ENCODE measurements at places on chromosomes 3 and 15.
A peak's percentile ranks its signal among the peaks of the same experiment; 100 is the strongest.

- no peak for DNase-seq
Measured at GRCh38 chr3:184968115-184968514, 156.1 kb downstream of the VPS8 start.

- DNase-seq: no peak
Measured at GRCh38 chr3:178669758-178670157, 133.5 kb downstream of the KCNMB2 start.

GRCh38 chr15:26639966-26640365, 132.9 kb downstream of the GABRB3 start:
- DNase-seq: no peak

DNA sequence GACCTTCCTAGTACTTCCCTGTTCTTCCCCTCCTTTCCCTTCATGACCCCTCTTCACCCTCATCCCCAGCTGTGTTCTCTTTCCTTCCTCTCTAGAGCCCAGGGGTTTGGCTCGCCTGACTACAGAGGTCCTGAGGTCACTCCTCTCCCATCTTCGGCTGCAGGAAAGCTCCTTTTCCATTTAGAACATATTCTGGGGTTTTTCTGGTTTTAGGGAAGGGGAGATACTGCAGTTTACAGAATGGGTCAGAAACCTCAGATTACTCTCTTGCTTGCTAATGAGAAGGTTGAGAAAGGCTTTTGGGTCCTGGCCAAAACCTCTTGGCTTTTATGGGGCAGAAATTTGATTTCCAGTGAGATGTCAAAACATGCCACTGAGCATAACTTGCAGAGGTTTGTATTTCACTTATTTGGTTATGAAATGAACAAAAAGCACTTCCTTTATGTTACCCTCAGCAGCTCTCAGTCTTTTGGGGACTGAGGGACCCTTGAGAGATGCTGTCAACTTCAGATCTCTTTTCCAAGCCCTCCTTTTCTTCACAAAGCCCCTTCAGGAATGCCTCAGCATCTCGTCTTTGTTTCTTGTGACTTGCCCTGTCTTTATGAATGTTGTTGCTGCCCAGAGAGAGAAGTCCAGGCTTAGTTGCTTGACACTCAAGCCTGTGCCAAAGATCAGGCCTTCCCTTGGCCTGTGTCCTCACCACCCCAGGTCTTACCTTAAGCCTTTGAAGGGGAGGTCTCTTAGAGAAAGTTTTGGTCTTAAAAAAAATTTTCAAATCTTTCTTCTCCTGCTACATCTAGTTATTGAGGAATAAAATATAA, 121.7 kb upstream of the TPM1 start:
- DNase-seq: no peak

DNA sequence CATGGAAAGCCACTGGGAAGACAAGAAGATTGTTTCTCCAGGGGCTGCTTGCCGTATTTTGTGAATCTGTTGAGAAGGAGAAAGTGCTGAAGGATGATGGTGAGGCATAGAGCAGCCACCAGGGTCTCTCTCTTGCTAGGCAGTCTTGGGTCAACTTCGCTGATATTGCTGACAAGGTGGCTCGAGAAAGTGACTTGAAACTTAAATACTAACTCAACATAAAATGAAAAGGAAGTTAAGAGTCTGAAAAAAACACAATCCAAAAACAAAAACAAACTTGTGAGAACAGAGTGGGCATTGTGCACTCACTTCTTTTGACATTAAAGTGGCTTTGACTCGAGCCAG, 90.1 kb downstream of the CHST2 start:
- DNase-seq: no peak

GRCh38 chr3:148955544-148956346, 35.6 kb upstream of the GYG1 start:
- DNase-seq: no peak

GRCh38 chr15:38217788-38218609, 34.6 kb upstream of the SPRED1 start:
- no peak for DNase-seq

- DNase-seq: no peak
Measured at GRCh38 chr3:136193278-136194054, 2.7 kb downstream of the MSL2 start.

DNA sequence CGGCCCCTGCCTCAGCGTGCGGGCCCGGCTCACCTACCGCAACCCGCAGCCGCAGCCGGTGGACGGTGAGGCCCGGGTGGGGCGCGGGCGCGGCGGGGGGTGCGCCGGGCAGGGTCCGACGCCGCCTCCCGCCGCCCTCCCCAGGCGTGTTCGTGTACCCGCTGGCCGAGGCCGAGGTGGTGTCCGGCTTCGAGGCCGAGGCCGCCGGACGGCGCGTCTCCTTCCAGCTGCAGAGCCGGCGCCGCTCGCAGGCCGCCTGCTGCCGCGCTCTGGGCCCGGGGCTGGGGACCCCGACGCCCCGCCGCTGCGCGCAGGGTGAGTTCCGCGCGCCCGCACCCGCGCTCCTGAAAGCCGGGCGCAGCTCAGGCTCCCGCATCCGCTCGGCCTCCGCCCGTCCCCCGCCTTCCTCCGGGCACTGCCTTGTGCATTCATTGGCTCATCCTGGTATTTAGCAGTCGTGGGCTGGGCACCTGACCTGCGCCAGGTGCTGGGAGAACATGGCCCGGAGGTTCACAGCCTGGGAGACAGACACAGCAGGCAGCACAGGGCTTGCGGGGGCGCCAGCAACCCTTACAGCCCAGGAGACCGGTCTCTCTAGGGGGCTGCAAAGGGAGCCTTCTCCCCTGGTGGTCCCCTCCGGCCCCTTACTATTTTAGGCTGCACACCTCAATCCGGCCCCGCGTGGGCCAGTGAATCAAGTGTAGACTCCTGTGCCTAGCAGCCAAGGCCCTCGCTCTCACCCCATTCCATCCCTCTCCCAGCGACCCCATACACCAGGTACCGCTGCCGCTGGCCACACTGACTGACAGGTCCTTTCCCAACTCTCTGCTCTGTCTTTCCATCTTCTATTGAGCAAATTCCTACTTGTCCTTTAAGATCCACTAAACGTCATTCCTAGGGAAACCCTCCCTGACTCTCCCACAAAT, 1.5 kb downstream of the VWA5B2 start:
- no peak for DNase-seq

- no peak for DNase-seq
Measured at GRCh38 chr15:63991706-63992105, 54.6 kb downstream of the DAPK2 start.

DNA sequence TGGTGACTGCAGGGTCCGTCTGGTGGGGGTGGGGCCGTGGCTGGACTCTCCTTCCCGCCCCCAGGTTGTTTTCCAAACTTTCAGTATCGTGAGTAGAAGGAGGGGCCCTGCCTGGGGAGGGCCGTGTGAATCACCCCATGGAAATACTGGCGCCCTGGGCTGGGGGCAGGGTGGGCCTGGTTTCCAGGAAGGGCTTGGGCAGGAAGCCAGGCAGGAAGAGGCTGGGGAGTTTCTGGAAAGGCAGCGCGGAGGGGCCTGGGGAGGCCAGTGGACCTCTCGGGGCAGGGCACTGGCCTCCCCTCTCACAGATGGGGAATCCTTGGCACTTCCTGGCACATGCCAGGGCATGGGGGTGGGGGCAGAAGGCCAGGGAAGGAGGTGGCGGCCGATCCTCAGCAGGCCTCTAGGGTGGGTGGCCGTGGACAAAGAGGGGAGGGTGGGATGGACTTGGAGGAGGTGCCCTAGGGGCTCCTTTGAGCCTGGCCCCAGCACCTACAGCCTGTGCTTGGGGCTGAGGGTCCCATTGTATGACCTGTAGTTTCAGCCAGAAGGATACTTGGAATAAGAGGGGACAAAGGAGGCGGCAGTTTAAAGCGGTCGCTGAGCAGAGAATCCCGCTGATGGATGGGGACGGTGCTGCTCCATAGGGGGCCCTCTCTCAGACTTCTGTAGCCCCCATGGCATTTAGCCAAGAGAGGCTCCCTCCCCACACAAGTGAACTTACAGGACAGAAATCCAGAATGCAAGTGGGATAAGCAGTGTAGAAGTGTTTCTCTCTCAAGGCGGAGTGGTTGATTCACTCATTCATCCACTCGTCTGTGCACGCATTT, 56.5 kb upstream of the GATA2 start:
- no peak for DNase-seq

- DNase-seq: no peak
Measured at GRCh38 chr3:172653004-172653572, 57.8 kb downstream of the NCEH1 start.

DNA sequence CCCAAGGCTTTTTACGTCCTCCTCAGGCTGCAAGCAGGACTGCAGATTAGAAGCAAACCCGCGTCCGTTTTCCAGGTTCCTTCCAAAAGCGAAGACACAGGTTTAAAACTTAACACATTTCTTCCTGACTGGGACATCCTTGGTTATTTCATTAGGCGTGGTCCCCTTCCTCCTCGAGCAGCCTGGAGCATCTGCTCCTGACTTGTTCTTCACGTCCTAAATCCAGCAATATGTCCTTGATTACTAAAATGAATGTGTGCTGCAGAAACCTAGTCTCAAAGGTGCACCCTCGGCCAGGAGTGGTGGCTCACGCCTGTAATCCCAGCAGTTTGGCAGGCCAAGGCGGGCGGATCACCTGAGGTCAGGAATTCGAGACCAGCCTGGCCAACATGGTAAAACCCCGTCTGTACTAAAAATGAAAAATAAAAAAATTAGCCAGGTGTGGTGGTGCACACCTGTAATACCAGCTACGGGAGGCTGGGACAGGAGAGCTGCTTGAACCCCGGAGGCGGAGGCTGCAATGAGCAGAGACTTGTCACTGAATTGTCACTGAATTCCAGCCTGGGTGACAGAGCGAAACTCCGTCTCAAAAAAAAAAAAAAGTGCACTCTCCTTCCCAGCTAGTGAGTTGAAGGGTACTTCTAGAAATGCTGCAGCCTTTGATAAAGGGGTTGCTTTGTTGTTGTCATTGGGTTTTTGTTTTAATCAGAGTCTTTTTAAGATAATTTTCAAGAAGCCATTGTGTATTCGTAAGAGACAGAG, 842 bp upstream of the LRIG1 start:
- no peak for DNase-seq

DNA sequence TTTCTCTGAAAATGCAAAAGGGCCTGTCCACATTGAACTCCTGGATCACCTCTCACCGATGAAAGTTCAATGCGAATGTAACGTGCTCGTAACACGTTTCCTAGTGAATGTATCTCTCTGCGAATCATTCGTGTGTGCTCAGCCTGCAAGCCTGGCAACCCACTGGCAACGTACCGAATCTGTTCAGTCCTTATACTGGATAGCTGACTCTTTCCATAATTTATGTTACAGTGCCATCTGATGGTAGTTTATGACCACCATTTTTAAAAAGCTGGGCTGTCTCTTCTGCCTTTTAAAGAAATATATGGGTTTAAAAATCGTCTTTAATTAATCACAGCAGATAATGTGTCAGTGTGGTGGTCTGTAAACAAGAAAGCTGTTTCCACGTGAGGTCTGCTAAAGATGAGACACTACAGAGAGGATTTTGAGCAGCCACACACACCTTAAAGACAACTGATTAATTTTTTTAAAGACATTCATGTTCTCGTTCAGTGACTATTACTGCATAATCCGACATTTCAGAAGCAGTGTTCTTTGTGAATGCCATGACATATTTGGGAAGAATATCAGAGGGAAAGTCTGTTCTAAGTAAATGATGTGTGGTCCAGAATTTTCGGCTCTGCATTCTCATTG, 69.4 kb upstream of the FOXP1 start:
- DNase-seq: no peak

DNA sequence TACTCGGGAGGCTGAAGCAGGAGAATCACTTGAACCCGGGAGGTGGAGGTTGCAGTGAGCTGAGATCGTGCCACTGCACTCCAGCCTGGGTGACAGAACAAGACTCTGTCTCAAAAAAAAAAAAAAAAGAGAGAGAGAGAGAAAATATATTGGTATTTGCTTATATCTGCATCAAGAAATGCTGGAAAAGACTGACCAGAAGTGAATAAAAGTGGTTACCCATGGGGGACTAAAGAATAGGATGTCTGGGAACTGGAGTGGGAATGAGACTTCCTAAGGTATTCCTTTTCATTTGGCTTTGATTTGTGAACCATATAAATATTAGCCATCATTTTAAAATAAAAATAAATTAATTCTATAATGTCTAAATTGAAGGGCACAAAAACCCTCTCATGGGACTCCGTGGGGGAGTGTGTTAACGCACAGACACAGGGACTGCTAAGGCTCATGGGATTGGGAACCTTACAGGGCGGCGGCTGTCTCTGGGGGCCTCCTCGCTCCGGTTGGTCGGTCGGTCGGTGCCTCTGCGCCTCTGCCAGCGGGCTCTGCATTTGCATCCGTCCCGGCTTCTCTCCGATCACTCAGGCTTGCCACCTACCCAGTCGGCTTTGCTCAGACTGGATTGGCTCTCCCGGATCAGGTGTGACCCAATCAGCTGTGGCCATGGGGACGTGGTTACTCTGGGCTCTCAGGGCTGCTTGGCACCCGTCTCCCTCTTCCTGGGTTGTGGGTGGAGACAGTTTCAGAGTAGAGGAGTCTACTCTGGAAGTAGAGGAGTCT, 12.7 kb upstream of the TSPAN3 start:
- peak; percentile 27 for DNase-seq

- no peak for DNase-seq
Measured at GRCh38 chr3:153572654-153573053, 410.6 kb downstream of the RAP2B start.

DNA sequence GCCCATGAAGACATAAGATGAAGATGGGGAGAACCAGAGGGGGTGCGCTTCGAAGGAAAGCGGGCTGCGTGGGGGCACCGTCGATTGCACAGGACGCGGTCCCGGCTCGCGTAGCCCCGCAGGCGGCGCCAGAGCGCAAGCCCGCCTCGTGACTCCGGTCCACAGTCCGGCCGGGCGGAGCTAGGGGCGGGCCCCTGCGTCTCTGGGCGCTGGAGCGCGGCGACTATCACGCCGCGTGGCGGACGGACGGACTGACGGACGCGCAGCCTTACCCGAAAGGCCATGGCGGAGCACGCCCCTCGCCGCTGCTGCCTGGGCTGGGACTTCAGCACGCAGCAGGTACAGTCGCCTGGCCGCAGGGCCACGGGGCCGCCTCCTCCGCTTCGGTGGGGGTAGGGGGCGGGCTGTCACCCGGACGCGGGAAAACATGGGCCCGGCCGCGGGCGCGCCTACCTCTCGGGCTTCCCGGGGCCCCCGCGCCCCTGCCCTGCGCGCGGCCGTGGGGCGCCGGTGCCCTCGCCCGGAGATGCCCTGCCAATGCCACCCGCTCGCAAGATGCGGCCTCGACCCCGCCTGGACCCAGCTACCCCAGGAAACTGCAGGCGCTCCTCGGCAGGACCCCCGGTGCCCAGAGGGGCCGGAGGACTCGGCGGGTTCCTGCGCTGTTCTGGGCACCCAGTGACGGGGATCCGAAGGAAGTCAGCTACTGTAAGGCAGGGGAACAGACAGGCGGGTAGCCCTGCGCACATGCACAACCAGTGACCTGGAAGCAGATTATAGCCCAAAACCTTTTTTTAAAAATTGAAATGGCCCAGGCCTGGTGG, at the start of gene XYLB:
Gene XYLB, plus strand, starts transcription at position 199 of the 824 bp plus-strand sequence. Its CDS starts 84 bp downstream, at position 283.
- peak; percentile 22 for DNase-seq
